Astrocyte of the hippocampus (primary cell): ENCODE measurements at places on chromosomes 2 and 18.

DNA sequence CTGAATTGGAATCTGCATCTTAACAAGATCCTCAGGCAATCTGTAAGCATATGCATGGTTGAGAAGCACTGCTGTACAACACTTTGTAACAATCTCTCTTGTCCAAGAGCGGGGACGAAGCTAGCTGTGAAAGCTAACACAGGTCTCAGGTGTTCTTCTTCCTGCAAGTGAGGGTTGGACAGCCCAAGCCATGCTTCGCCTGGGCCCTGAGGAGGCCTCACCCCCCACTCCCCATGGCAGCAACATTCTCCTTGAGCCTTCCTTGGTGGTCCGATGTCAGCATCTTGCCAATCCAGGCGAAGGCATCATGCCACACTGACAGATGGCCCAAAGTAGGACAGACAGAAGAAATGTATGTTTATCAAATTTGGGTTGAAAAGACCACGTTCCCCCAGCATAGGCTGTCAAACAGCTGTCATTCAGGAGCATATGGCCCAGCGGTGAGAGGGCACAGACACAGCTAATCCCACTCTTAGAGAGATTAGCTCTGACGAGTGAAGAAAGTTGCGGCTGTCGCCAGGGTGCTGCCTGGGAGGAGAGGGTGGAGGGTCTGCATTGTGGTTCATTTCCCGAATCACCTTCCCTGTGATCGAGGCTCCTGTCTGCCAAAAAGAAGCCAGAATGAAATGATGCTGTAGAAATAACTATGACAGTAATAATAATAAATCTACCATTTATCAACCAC is 344.7 kb downstream of the MYCN start:
- DNase-seq = no peak

DNA sequence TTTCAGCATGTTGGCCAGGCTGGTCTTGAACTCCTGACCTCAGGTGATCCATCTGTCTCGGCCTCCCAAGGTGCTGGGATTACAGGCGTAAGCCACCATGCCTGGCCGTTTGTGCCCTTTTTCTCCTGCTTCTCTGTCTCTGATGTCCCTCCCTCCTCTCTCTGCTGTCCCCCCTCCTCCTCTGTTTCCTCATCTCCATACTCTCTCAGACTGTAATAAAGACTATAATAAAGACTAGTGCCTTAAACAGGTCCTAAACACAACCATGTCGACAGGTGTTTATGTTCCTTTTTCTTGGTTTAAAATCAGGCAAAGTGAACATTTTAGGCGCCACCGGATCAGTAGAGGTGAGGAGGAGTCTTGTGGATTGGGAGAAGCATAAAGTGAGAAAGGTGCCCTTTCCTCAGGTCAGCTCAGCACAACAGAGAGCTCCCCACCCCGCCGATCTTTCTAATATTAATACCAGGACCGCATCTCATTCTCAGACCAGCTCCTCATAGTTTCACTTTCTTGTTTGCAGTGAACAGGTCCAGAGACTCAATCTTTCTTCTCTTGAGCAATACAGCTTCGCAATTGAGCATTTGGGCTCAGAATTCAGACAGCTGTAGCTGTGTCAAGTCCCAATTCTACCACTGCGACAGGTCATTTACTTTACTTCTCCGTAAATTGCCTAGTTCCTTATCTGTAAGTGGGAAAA is 23.7 kb downstream of the TIMM21 start:
- no peak for DNase-seq

DNA sequence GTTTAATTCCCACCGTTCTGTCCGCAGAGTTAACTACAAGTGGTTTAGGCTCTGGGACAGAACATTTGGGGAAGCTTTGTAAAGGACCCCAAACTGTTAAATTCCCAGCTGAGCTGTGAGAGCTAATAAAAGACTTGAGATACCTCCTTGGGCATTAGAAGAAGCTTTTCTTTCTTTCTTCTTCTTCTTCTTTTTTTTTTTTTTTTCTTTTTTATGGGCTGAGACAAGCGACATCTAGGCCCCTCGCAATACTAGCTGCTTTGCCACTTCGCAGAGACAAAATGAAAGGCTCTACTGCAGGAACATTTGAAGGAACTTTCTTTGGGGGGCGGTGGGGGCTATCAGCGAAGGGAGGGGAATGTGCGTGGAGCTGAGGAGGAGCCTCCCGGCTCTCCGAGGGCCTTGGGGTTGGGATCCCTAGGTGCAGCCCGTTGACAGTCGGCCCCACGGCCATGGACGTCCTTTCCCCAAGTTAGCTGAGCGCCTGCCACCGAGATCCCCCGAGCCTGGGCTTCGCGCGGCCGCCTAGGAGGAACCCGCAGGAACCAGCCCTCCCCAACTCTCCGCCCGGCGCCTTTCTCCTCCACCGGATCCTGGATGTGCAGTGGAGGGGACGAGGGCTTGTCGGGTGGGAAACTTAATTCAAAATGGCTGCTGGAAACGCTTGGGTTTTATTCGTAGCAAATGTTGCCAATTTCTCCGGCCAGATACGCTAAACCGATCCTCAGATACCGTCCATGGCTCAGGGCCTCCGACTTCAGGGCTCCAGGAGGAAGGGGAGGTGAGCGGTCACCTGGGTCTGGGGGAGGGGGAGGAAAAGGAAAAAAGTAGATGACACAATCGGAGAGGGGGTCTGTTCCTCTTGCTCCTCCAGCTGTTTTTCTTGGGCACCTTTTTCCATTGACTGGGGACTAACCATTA is 4.2 kb downstream of the MEIS1 start:
- DNase-seq = peak; percentile 61

GRCh38 chr2:150618245-150618895 is 130.9 kb upstream of the RND3 start:
- peak; percentile 37 for DNase-seq

DNA sequence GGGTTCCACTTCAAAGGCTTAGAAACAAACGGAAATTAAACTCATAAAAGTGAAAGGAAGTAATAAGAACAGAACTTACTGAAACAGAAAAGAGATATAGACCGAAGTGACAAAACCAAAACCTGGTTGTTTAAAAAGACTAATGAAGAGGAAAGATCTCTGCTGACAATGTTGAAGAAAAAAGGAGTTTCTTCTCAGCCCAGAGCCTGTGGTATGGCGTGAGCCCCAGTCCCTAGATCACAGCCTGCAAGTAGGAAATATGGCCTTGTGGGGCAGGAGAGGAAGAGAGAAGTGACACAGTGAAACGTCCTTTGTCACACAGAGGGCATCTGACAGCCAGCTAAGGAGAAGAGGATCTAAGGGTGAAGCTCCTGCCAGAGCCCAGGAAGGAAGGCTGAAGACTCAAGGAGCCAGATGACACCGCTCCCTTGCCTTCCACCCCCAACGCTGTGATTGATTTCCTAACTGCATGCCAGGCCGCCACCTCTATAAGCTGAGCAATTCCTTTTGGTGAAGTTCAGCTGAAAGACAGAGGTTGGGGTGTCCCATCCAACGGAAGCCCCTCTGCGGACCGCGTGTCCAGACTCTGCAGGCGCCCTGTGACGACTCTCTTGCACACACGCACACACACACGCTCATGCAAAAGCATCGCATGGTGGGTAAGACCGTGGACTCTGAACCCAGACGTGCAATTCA is 141.1 kb downstream of the HDAC4 start:
- no peak for DNase-seq

DNA sequence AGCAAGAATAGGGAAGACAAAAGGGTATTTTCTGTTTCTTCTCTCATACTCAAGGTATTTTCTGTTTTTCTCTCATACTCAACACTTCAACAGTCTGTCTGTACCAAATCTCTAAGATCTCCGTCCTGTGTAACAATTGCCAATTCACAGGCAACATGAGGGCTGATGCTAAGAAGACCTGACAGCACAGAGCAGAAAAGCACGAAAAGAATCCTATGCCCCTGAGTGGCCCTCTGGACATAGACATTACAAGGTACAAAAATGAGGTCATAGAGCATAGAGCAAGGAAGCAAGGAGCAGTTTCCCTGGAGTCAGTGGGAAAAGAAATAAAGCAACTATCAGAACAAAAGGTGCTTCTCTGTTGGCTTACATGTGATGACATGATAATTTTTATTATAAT is 1612.6 kb upstream of the CELF4 start:
- DNase-seq = no peak

- DNase-seq = no peak
Observed at GRCh38 chr2:118593257-118593656, 254.2 kb downstream of the EN1 start.

DNA sequence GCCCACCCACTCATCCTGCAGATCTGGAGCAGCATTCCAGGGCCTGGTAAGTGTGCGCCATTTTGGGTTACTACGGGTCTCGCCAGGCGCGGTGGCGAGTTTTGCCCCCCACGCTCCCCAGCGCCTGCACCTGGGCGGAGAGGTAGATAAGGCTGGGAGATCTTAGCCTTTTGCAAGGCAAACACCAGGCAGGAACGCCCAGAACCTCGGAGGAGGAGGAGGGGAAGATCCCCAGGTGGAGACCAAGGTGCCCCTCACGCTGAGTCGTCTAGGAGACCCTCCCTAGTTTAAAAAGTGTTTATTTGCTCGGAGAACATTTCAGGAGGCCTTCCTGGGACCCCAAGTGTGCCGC is 365 bp upstream of the RAMP1 start:
- DNase-seq = no peak

GRCh38 chr2:33784488-33784887 is 185.4 kb upstream of the FAM98A start:
- no peak for DNase-seq

- no peak for DNase-seq
Observed at GRCh38 chr2:221555494-221555846, 16.6 kb downstream of the EPHA4 start.
